T-helper 2 cell (primary cell): ENCODE measurements at places on chromosomes 1 and 21.
A peak's percentile ranks its signal among the peaks of the same experiment; 100 is the strongest.

- no peak for DNase-seq
These were observed 13.9 kb downstream of the PALMD start for GRCh38 chr1:99659755-99660210.

DNA sequence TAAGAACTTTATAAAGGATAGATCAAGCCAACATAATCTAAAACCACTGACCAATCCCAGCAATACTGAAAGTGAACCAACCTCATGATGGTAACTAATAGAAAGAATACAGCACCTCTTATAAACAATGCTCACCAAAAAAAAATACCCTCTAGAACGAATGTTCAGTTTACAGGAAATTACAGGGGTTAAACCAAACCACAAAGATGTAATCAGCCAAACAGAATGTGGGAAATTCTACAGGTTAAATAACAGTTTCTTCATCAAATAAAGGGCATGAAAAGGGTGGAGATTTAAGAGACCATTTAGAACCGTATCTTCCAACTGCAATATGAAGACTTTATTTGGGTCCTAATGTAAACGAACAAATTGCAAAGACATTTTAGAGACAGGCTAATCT is 30.4 kb downstream of the ARID4B start:
- no peak for DNase-seq

DNA sequence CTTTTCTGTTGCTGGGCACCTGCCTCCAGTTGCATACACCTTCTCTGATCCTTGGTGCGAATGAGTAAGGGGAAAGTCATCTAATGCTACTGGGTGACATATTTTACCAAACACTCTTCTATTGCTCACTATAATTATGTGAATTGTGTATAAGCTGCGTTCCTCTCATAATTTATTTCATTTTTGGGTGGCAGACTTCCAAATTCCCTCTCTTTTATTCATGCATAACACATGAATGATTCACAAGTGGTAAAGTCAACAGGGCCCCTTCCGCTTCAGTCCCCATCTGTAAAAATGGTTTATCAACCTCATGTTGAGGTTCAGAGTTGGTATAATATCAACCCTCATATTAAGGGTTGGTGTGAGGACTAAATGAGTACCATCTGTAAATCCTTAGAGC is 3.2 kb upstream of the QSOX1 start:
- DNase-seq, result no peak

- no peak for DNase-seq
These were observed 2.3 kb downstream of the ZZZ3 start for GRCh38 chr1:77680173-77680572.

DNA sequence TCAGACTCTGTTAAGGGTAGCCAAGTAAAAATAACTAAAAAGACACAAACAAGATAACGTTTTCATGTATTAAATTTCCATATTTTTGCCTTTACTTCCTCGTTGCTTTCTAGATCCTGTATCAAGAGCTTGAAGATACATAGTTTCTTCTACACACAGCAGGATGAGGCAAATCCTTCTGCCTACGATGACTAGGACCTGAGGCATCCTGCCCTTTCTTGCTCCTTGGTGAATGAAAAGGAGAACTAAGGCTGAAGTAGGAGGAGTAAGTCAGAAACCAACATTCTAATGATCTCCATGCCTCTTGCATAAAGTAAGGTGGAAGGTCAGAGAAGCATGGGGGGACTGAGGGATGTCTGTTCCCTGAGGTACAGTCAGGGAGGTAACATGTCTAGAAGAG is 102.6 kb downstream of the GPATCH2 start:
- no peak for DNase-seq

GRCh38 chr1:147496571-147497210 is 44.6 kb upstream of the BCL9 start:
- DNase-seq, result no peak

GRCh38 chr1:60920561-60920960 is 161.8 kb upstream of the NFIA start:
- no peak for DNase-seq

GRCh38 chr1:225642177-225642576 is 10.7 kb downstream of the ENAH start:
- DNase-seq, result no peak

DNA sequence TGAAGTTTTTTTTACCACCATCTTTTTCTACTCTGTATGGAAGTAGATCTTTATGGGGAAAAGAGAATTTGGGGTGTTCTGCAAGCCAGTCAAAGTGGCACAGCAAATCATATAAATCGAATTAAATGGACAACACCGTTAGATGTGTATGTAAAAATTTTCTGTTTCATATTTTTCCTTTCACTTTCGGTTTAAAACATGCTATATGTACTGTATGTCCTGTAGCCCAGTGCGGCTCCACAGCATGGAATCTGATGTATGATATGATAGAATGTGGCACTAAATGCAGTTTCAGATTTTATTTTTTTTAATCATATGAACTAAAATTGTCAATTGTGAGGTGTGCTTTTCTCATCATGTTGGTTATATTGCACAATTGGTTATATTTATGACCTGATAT is 32.9 kb downstream of the RAB4A start:
- no peak for DNase-seq

- DNase-seq, result no peak
These were observed 46.0 kb downstream of the RHOU start for GRCh38 chr1:228781161-228781808.

DNA sequence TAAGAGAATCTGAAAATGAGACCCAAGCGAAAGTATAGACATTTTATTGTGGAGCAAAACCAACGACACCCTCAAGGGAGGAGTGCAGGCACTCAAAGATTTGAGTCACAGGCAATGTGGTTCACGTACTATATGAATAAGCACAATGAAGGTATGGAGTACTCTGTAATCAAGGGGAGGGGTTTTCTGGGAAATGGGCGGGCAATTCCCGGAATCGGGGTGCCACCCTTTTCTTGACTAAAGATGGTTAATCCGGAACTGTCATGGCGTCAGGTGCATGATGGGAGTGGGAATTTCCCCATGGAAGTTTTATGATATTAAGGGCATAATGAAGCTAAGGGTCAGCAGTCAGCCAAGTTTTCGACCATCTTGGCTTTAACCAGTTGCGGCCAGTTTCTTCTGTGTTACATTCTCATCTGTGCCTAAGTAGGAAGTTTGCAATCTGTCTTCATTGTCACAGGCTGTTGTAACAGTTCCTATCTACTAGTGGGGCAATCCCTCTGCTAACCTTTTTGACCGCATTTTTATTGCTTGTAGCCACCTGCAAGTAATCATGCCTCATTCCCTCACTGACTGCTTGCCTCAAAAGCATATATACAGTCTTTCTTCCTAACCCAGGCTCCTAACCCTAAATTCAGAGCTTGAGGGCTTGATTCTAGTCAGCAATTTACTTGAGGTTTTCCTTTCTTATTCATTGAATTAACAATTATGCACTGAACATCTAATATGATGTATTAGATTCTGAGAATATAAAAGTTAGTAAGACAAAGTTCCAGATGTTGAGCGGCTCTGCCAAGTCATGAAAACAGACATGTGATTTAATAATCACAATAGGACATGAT is 775 bp upstream of the AIM2 start:
- peak; percentile 97 for DNase-seq

- DNase-seq, result peak; percentile 55
These were observed 4.1 kb upstream of the EVA1B start for GRCh38 chr1:36327421-36328087.

DNA sequence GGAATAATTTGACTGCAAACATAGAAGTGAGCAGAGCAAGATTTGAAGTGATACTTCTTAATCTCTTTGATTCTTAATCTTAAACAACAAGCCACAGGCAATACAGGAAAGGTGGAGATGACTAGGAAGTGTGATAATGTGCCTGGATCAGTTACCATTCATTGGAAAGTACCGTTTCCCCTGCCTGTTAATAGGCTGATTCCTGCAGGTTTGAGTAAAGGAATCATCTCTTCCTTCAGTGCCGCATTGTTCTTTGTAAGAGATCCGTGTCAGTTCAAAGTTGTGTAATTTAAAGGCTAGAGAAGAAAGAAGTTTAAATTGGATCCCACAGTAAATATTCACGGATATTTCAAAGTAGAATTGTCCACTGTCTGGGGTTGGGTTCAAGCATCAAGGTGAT is 43.5 kb upstream of the BCL10 start:
- no peak for DNase-seq

DNA sequence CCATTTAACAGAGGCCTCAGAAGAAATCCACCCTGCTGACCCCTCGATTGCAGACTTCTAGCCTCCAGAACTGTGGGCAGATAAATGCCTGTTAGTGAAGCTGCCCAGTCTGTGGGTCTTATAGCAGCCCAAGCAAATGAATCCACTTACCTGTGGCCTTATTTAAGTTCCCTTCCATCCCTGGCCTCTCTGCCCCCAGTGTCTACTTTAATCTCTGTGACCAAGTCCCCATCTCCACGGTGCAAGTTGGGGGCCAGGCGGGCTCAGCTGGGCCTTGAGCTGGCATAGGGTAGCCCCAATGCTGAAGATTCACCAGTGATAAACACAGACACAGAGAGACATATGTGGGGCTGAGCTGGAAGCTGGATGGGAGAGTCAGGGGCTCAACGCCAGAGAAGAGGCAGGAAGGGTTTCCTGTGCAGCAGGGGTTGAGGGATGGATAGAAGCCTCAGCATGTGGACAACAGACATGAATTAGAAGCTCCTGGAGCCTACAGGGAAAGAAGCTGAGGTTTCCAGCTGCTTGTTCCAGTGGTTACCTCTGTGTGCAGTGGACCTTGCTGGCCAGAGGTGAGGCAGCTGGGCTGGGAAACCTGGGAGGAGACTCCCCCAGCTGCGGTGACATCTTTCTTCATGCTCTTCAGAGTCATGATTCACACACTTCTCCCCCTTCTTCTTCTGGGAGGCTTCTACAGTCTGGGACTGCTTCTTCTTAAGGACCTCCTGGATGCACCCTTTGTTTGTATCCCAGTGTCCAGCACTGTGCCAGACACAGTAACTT is 13.4 kb upstream of the B3GALT5 start:
- DNase-seq, result no peak

DNA sequence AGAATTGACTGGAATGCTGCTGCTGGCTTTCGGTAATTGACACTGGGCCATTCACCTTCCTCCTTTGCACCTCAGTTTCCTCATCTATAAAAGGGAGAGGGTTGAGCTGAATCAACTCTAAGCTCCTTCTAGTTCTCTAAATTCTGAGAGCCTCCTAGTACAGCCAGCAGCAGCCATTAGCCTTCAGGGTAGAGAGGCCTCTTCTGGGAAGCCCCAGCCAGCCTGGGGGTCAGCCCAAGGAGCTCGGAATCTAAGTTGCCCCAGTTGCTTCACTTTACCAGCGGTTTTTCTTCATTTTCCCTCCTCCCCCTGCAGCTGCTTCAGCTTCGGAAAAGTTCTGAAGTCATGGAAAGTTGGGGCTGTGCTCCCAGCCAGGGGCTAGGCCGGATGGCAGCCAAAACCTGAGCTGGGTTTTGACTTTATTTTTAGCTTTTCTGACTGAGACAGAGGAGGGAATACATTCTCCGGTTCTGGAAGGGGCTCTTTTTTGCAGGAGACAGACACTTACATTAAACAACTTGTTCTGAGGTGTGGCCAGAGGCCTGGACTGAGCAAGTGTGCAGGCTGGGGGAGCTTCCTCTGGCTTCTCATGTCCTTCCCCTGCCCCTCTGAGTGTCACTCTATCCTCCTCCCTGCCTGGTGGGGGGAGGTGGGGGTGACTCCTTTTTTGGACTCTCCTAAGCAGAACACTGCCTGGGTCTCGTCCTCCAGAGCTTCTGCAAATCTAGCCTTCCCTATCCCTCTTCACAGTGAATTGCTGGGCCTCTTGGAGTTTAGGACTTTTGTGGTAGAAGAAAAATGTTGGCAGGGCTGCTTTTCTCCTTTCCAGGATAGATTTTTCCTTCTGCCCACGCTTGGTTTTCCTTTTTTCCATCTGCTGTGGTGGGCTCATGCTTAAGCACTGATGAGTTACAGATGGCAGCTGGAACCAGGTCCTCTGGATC is 14.4 kb downstream of the LMNA start:
- DNase-seq, result no peak

GRCh38 chr1:38026592-38027200 is 14.2 kb downstream of the UTP11 start:
- DNase-seq, result peak; percentile 76

DNA sequence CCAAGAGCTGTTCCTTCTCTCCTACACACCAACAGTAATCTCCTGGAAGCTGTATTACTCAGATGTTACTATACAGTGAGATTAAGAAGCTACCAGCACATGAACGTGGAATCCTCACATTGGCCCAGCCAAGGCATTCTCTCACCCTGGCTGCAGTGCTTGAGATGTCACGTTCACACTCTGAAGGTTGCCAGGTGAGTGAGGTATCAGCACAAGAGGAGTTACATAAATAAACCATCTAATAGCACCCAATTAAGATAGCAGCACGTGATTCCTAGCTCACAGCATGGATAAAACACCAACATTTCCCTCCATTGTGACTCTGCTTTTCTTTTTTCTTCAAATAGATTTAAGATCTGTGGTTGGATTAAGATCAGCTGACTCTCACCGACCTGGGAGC is 182.8 kb downstream of the PLPP3 start:
- no peak for DNase-seq

DNA sequence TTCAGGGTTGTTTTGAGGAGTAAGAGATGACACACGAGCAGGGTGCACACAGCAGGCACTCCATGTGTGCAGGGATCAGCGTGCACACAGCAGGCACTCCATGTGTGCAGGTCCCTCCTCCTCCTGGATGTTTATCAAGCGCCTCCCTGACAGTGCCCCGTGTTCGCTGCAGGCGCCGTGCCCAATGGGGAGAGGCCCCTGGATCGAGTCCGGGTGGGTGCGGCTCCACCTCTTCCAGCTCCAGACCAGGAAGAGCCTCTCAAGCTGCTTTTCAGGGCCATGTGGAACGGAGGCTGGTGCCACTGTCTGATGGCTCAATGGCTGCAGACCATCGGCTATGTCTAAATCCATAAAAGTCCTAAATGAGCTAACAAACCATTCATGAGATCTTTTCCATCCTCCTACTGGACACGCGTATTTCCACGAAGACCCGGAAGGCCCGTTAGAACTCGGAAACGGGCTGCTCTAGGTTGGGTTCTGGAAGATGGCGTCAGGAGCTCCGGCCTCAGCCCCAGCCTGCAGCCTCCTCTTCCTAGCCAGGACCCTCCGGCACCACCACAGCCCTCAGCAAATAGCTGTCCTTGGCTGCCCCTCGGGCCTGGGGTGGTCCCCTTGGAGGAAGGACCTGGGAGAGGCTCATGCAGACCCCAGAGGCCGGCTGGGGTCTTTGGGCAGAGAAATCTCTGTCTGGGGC is 36.0 kb downstream of the RRP1 start:
- DNase-seq, result no peak

DNA sequence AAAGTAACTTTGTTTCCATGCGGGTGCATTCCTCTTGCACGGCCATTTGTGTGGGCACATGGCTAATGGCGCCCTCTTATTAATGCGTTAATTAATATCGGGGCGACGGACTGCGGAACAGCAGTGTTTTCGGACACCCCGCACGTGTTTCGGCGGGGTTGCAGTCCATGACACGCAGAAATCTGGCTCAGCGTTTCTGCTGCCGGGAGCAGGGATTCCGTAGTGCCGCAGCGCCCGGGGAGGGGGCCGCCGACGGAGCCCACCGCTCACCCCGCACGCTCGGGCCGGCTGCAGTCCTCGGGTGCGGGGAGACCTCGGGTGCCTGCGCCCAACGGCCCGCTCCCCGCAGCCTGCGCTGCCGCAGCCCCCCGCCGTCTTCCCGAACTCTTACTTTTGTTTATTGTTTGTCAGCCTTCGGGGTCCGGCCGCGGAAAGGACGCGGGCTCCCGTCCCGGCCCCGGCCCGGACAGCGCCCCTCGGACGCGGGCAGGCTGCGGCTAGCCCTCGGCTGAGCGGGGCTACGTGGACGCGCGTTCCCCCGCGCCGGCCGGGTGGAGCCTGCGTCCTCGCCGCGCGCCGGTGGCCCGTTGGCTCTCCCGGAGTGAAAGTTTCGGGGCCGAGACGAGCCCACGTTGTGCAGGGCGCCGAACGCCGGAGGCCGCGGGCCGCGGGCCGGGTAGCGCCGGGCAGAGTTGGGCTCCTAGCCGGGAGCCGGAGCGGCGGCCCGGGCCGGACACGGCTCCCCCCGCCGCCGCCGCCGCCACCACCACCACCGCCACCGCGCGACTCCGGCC is 849 bp downstream of the NFIA start:
- DNase-seq, result no peak
